Lower lobe of right lung (tissue), 2 donors: ENCODE measurements at places on chromosomes 16 and 17.

DNA sequence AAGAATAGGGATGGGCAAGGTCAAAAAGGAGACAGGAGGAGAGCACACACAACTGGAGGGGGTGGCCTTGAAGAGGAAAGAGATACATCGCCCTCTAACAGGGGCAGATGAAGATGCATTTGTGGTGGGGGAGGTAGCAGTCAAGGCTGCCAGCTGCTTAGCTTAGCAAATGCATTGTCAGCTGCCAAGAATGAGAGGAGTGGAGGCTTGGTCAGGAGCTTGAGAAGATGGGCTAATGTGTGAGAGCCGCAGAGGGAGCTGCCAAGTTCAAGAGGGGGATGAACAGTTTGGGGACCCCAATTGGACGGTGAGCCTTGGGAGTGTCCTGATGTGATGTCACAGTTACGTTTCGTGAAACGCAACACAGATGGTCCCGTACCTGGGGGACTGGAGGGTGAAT lies 28.9 kb upstream of the GNA13 start:
- DNase-seq, result no peak

DNA sequence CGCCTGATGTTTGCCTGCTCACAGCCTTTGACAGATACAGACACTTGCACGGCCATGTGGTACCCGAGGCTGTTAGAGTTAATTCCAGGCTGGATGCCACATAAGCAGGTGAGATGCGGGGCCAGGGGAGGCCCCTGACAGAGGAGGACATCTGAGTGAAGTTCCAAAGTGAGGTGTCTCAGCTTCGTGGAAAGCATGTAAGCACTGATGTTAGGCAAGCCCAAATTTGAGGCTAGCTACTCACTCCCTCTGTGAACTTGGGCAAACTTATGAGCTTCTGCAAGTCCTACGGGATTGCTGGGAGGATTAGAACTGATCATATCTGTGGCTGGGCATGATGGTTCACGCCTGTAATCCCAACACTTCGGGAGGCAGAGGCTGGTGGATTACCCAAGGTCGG lies 39.3 kb upstream of the MARCHF10 start:
- DNase-seq, result no peak

DNA sequence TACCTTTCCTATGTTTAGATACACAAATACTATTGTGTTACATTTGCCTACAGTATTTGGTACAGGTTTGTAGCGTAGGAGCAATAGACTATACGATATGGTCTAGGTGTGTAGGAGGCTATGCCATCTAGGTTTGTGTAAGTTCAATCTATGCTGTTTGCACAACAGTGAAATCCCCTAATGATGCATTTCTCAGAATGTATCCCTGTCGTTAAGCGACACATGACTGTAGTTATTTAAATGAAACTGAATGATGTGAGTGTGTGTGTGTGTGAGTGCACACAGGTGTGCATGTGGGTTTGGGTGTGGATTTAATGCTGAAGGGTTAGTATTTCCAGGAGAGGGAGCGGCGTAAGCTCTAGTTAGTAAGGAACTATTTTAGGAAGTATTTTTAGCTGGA lies 34.6 kb upstream of the SMIM36 start:
- no peak for DNase-seq

- no peak for DNase-seq
These were observed 817.6 kb upstream of the CDH8 start for GRCh38 chr16:62853887-62854286.

- no peak for DNase-seq
These were observed 49.8 kb downstream of the NDEL1 start for GRCh38 chr17:8485491-8485890.

- DNase-seq, result no peak
These were observed 94.0 kb downstream of the SKAP1 start for GRCh38 chr17:48335858-48336500.

DNA sequence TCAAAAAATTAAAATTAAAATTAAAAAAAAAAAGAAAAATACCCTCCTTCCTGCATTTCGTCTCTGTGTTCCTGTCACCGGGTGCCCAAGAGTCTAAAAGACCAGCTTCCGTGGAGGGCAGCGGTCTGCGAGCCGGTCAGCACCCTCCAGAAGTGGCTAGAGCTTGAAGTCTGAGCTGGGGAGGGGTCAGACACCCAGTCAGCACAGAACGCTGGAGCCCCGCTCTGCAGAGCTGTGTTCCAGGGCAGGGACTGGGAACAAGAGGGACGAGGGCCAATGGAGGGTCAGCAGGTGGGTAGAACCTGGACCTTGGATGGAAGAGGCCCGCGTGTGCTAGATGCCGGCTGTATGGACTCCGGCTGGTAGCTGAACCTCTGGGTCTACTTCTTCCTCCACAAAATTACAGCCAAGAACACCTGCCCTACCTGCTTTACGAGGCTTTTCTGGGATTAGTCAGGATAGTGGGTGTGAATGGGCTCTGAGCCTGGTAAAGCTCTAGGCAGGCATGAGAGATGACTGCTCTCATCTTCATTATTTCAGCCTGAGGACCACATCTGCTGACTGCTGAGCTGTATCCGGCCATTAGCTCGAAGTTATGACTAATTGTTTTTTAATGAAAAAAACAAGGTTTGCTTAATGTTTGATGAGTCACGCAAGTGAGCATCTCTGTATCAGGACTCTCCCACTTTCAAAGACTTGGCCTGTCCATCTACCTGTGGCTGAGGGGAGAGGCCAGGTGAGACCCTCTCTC lies 5.9 kb downstream of the TRPV1 start:
- DNase-seq, result no peak
